ENCODE measurements at places on chromosomes 5 and 9. TPM values are rescaled to one million over a fixed set of nuclear protein-coding genes. Genes with fewer than 3 reads are reported as not detected.

GRCh38 chr9:105218673-105219072 lies 25.8 kb upstream of the SLC44A1 start:
- DNase-seq, result no peak

- no peak for DNase-seq
Observed at GRCh38 chr5:146213210-146213826, 9.9 kb downstream of the RBM27 start.

DNA sequence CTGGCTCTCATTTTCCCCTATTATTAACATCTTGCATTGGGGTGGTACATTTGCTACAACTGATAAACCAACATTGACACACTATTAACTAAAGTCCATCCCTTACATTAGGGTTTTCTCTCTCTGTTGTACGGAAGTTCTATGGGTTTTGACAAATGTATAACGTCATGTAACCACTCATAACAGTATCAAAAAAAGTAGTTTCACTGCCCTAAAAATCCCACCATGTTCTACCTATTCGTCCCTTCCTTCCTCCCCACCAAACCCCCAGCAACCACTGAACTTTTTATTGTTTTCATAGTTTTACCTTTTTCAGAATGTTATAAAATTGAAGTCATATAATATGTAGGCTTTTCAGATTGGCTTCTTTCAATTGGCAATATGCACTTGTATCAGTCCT lies 40.1 kb downstream of the MLLT3 start:
- no peak for DNase-seq

Gene SLC1A1
- 0.26 TPM for polyA plus RNA-seq

Gene IL33
- polyA plus RNA-seq, result 29.6 TPM

DNA sequence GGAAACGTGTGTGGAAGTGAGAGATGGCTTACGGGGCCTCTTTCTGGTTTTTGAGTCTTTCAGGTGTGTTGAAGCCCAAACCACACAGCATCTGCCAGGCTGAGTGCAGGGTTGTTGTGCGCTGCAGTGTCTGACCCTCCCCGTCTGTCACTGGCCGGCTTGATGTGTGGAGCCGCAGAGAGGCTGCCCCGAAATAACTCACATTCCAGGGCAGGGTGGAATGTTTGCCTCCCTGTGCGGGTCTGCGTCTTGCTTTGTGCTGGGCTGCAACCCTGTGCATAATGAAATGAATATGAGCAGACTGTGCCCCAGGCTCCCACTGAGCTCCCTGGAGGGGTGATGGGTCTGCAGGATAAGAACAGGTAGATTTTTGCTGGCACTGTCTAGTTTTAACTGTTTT lies 9.9 kb upstream of the PLEKHG4B start:
- DNase-seq, result no peak

- no peak for DNase-seq
Observed at GRCh38 chr5:141903261-141903660, 20.4 kb upstream of the DELE1 start.

Gene PCDHB4
- 3.1 TPM for polyA plus RNA-seq

Measured in hindlimb muscle (tissue), 1 donor.